ENCODE measurements at places on chromosomes 5 and 9. TPM values are rescaled to one million over a fixed set of nuclear protein-coding genes. Genes with fewer than 3 reads are reported as not detected.

- DNase-seq = no peak
Observed at GRCh38 chr5:29042152-29042551, 2003.8 kb upstream of the CDH9 start.

DNA sequence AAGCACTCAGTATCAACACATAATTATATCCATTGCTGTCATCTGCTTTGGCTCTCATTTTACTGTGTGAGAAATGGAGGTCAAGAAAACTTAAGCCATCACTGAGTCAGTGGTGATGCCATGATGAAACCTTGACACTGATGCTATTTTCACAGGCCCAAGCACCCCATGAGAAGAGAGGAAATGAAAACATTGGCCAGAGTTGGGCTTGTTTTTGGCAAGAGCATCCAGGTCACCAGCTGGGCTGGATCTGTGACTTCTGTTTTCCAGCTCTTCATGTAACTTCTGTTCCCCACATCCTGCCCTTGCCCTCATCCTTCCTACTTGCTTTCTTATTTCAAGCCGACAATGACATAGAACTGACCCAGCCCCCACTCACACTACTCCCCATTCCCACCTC lies 10.0 kb downstream of the LCP2 start:
- no peak for DNase-seq

GRCh38 chr9:114416290-114416689 lies 28.5 kb upstream of the AKNA start:
- no peak for DNase-seq

GRCh38 chr9:112002131-112002846 lies 105.7 kb downstream of the UGCG start:
- DNase-seq = no peak

GRCh38 chr9:125176636-125177035 lies 13.0 kb downstream of the PPP6C start:
- DNase-seq = no peak

GRCh38 chr9:8653855-8654254 lies 854.3 kb upstream of the DMAC1 start:
- no peak for DNase-seq

OR1J2 gene
- not detected for total RNA-seq

SPINK7 gene
- total RNA-seq = not detected

Data from SJSA1 (cell line).